ENCODE measurements at places on chromosomes 7 and 10.

GRCh38 chr10:63722537-63722936 is 201.3 kb downstream of the REEP3 start:
- no peak for DNase-seq

DNA sequence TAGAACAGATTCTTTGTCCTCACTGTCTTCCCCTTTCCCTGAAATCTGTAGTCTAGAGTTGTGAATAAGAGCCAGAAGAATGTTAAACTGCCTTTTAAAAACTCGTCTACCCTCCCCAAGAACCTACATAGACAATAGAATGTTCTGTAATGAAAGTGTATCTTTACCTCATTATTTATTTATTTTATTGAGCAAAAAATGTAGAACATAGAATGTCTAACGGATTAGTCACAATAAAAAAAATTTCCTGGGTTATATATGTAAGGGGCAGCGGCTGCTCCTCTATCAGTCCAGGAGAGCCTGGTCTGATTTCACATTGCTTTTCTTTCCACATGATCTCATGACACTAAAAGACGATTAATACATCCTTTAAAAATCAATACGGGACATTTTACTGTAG is 135.7 kb downstream of the SDK1 start:
- DNase-seq: no peak

DNA sequence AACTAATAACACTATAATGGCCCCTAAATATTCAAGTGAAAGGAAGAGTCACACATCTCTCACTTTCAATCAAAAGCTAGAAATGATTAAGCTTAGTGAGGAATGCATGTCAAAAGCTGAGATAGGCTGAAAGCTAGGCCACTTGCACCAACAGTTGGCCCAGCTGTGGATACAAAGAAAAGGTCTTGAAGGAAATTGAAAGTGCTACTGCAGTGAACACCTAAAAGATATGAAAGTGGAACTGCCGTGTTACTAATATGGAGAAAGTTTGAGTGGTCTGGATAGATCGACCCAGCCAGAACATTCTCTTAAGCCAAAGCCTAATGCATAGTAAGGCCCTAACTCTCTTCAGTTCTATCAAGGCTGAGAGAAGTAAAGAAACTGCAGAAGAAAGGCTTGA is 12.1 kb upstream of the SNX13 start:
- no peak for DNase-seq

DNA sequence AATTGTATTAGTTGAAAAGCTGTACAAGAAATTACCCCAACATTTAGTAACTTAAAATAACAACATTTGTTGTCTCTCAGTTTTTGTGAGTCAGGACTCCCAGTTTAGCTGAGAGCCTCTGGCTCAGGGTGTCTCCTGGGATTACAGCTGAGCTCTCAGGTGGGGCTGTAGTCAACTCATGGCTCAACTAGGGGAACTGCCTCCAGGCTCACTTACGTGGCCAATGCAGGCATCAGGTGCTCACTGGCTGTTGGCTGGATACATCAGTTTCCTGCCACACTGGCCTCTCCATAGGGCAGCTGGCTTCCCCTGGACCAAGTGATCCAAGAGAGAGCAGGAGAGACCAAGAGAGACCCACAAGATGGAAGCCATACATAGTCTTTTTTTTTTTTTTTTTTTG is 17.5 kb downstream of the CCNY start:
- no peak for DNase-seq

- no peak for DNase-seq
Measured at GRCh38 chr7:42372479-42372878, 135.5 kb upstream of the GLI3 start.

DNA sequence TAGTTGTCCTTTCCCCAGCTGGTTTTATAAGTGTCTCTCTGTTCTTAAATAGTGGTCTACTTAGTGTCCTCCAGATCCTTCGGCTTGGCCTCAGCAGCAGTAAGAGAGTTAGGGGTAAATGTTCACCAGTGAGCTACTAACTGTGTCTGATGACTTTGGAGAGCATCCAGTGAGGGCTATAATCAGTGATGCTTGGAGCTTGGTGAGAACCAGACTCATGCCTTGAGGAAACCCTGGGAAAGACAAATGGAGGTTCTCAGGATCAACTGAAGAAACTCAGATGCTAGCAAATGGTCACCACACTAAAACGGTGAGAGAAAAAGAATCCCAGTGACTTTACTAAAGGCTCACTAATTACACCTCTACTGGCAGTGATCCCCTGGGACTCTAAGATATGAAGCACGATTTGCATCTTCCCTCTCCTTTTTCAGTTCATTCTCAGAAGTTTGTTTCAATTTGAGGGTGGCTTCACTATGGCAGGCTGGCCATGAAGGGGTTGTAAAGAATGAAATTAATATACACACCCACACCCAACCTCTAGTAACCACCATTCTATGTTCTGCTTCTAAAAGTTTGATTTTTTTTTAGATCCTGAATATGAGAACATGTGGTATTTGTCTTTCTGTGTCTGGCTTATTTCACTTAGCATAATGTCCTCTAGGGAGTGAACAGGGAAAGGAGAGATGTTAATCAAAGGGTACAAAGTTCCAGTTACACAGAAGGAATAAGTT is 177.9 kb downstream of the PDE1C start:
- DNase-seq: no peak

DNA sequence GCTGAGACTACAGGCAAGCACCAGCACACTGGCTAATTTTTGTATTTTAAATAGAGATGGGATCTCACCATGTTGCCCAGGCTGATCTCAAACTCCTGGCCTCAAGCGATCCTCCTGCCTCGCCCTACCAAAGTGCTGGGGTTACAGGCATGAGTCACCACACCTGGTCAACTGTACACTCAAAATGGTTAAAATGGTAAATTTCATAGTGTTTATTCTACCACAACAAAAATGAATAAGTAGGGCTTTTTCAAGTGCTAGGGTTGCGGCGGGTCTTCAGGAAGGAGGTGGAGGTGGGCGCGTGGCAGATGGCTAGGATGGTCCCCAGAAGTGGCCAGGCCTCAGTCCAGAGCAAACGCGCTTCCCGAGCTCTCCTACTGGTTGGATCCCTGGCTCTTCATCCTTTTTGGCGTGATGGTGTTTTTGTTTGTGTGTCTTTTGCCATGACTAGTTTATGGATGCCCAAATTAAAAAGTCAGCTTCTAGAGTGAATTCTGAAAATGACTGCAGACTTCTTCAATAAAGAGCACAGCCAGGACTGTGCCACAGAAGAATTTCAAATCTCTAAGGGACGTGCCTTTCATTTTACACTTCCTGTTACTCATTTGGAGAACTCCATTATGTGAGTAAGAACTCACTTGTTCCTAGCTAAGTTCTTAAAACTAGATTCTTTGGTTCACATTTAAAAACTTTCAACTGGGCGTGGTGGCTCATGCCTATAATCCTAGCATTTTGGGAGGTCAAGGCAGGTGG is 73.9 kb downstream of the TMEM130 start:
- DNase-seq: no peak

DNA sequence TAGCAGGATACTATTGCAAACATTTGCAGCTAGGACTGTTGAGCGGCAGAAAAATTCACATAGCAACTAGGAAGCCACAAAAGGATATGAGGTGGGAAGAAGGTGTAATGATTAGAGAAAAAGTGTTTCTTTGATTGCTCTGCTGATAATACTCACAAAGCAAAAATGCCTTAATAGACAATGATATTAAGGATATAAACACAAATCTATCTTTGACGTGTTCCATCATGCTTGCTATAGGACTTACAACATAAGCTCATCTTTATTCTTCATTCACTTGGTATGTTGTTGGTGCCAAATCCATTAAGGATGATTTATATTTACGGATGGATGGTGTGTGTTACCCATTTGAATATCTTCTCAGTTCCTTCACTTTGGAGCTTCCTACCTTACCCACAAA is 309.3 kb downstream of the GPR37 start:
- DNase-seq: no peak

- no peak for DNase-seq
Measured at GRCh38 chr10:95663496-95663895, 7.0 kb upstream of the ALDH18A1 start.

DNA sequence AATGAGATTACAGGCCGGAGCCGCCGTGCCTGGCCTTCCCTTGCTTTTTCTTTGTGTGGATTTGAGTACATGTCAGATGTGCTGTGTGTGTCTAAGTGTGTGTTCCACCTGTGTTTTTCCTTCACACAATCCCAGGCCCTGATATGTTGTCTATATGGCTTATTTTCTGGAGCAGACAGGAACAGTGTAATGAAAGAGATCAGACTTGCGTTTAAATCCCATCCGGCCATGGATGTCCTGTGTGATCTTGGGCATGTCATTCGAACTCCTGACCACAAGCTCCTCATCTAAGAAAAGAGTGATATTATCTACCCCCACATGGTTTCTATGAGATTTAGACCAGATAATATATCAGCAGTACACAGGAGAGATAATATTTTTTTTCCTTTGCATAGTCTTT is 37.2 kb downstream of the APBB1IP start:
- DNase-seq: no peak
